Dorsolateral prefrontal cortex (tissue), 122 donors: ENCODE measurements at places on chromosomes 6 and 20. TPM values are rescaled to one million over a fixed set of nuclear protein-coding genes. Genes with fewer than 3 reads are reported as not detected.
A peak's percentile ranks its signal among the peaks of the same experiment; 100 is the strongest.

DNMT3B gene
- 1.1 TPM for total RNA-seq

DNA sequence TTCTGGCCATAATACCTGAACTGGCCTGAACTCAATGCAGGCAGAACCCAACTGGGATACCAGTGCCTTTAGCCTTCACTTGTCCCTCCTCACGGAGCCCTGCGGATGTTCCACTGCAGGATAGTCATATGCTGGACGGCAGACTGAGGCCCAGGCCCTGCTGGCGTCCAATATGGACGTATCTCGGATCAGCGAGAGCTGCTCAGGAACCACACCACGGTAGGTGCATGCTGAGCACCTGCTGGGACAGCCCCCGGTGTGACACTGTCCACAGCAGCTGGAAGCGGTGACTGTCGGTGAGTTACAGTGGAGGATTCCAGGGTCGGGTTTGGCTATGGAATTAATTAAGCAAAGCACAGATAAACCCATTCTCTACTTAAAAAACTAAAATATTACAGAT lies 48.7 kb downstream of the PSMG4 start:
- peak; percentile 28 for DNase-seq

- DNase-seq: no peak
Observed at GRCh38 chr6:33467091-33467490, 12.7 kb downstream of the ZBTB9 start.

DNA sequence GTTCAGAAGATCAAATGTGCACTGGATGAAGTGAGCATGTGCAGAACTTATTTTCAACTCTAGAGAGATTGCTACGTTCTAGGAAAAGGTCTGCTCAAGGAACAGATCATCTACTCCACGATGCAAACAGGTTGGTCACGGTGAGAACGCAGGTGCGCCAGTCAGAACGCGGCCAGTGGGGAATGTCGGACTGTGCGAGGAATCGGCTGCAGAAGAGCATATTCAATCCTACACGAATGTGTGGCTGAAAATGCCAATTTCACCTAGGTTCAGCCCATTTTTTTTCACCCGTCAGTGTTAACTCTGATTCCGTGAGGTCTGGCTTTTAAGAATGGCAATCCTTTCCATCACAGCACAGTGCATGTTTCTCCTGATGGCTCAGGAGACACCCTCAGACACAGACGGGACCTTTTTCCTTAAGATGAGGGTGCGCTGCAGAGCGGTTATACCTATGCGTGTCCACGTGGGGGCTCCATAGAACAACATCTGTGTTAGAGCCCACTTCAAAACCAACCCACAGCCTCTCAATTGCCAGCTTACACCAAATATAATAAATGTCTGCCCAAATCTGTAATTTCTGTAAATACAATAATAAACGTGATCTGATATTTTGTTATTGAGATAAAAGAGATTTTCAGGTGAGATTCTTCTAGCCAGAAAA lies 250.4 kb downstream of the FOXA2 start:
- DNase-seq: no peak

GRCh38 chr6:160028487-160029275 lies 59.8 kb downstream of the IGF2R start:
- DNase-seq: no peak

DNA sequence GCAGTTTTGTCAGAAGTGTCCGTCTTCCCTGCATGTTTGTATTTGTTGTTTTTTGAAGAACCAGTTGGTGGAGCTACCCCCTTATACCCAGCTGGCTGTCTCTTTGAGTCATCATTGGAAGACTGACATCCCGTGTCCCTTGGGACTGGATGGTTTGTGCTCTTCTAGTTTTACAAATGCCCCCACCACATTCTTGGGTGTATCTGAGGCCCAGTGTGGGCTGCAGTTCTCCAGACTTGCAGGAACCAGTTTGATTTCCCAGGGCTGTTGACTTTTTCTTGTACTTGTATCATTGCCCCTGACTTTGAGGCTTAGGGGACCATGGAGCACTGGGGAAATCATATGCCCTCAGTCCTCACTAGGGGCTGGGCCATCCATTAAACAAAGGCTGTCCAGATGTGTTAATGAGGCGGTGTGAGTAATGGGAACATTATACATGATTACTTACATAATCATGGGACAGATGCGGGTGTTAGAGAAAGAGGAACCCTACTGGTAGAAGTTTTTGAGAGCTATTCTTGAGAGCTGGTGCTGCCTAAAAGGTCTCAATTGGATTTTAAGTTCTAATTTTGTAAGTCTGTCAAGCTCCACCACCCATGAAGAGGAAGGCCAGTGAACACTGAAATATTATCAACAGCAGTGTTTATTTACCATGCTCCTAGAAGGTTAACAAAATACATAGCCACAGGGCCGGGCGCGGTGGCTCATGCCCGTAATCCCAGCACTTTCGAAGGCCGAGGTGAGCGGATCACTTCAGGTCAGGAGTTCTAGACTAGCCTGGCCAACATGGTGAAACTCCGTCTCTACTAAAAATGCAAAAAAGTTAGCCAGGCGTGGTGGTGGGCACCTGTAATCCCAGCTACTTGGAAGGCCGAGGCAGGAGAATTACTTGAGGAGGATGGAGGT lies 8.5 kb downstream of the JARID2 start:
- DNase-seq: no peak

DNA sequence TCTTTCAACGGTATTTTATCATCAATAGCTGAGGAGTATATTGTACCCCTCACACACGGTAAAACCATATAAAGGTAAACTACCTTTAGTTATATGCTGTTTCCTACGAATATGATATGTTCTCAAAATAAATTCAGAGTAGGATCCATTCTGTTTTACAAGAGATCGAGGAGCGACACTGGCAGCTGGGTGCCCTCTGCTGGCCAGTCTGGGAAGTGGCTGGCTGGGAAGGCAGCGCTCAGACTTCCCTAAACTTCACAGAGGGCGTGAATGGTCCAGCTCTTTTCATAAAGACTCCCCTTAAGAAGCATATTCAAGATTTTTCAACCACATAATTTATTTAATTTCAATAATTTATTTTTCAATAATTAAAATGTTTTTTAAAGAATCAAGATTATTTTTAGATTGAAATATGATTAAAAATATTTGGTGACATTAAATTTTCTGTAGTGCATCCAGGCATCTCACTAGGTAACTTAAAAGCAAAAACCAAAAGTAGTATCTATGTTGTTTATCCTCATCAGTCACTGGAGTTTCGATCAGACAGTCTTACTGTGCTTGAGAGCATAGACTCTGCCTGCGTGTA lies 187.5 kb upstream of the PDE10A start:
- peak; percentile 87 for DNase-seq

UBE2C gene
- not detected for total RNA-seq

GJA10 gene
- total RNA-seq: not detected

ALDH8A1 gene
- total RNA-seq: 8.0 TPM

- DNase-seq: no peak
Observed at GRCh38 chr6:100593522-100593921, 128.8 kb upstream of the SIM1 start.

DNA sequence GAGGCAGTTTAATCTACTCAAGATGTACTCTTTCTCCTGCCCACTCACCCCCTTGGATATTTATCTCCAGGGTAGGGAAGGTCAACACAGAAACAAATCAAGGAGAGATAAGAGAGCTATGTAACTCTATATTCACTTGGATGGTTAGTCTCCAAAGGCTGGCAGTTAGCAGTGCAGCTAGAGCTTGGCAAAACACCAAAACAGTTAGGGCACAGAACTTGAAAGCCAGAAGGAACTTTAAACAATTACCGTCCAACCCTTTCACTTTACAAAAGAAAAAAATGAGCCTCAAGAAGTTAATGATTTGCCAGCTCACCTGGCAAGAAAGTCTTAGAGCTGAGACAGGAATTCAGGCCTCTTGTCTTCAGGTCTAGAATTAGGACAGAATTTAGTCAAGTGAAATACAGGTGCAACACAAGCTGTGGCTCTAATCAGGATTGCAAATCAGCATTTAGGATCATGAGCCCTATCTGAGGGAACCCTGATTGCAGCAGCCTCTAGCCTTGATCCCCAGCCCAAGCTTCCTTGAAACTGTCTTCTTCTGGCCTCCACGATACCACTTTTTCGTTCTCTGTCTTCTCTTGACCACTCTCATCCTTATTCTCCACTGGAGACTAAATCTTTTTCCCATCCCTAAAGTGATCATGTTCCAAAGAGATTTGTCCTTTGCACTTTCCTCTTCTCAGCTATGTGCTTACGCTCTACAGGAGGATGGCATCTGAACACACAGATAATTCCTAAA lies 14.9 kb downstream of the NEDD9 start:
- DNase-seq: no peak

GRCh38 chr20:59173938-59174491 lies 10.4 kb downstream of the ZNF831 start:
- no peak for DNase-seq

FAXC gene
- total RNA-seq: 98.6 TPM

DNA sequence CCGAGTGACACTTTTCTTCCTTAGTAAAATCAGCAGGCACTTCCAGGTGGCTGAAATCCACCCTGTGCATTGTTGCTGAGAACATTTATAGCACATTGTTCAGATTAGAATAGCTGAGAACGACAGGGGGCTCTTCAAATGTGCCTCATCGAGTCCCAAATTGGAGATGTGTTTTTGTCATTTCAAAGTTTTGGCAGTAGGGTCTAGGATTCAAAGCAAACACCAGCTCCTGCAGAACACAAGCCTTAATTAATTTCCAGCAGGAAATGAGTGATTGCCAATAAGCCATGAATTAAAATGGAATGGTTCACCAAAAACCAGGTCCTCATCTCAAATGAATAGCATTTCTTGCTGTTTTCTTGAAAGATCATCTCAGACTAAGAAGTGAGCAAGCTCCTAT lies 171.6 kb downstream of the PLCB1 start:
- DNase-seq: no peak

DNA sequence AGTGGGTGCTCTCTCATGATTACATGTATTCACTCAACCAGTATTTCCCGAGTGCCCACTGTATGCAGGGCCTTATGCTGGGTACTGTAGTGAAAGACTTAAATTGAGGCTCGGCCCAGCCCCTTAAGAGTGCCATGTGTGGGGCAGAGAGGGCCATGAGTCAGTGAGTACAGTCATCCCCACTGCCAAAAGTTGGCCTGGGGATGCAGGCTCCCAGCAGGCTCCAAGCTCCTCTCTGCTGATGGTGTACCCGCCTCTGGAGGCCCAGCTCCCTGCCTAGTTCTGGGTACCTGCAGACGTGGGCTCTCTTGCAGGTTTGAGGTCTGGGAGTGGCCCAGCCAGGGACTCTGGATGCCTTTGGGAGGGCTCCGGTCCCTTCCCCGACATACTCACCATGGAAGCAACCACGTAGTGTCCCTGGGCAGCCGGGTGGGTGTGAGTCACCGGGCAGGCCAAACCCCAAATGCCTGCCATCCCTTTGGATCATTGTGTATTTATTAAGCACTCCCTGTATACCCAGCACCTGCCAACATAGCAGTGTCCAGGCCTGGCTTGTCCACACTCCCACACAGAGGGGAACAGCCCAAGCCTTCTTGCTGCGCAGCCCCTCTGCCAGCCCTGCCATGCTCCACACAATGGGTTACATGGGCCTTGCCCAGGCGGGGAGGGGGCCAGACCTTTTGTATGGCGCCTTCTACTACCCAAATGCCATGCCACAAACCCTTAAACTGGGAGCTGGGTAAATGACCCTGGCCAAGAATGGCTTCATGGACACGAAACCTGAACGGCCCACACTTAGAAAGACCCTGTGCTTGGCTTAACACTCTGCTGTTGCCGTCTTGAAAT lies 153.6 kb downstream of the VEGFA start:
- DNase-seq: no peak

DNA sequence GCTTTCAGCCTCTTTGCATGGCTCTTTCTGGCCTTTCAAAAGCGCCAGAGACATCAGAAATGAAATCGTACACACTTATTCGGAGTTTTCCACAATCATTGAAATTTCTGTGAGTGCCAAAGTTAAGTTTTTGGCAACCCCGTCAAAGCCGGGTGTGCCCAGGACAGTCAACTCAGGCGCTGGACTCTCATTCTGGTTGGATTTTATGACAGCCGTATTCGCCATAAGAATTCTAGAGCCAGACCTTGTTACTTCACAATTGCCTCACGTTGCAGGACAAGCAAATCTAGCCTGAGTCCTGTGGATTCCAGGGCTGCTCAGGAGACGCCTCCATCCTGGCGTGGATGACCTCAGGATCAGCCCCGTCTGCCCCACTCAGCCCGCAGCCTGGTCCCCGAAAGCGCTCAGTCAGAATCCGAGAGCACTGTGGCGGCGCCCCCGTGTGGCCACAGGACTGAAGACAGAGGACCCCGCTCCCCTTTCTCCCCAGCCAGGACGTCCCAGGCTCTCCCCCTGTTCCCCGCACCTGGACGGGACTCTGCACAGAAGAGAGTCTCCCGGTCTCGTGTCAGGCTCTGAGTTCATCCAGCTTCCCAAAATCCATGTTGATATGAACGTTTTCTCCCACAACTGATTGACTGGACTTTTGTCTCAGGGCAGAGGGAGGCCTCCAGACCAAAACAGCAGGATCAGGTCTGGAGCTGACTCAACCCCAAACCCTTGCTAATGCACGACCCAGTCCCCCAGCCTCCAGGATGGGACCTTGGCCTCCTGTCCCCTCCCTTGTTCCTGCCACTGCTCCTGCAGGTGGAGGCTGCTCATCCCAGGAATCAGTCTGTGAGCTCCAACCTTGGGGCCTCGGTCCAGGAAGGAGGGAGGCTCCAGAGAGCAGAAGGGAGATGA lies 38.2 kb downstream of the MICA start:
- peak; percentile 72 for DNase-seq

DNA sequence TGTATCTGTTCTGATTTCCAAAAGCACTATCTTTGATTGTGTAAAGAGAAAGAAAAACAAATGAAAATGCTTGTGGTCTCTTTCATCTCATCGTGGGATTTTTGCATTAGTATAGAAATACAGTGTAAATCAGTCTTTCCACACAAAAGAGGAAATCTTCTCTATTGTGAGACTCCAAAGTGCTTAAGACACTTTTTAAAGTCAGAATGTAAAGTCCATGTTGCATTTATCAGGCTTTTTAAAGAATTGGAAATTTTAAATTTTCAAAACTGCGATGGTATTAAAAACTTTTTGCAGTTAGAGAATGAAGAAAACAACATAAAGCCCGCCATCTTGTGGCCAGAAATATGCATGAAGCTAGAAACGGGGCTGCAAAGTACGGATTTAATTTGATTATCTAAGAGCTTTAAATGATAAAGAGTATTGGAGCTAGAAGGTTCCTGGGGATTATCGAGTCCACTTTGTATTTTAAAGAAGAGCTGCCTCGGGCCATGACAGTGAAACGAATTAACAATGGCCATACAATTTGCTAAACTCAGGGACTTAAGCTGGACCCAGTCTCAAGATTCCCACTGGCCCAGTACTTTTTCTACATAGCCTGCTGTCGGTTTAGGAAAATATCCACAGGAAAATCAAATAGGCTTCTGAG lies 339.6 kb downstream of the ARHGAP18 start:
- DNase-seq: no peak

RIN2 gene
- total RNA-seq: 40.4 TPM

- no peak for DNase-seq
Observed at GRCh38 chr6:55818482-55818881, 56.9 kb downstream of the BMP5 start.

GRCh38 chr20:38435555-38435939 lies 419 bp upstream of the SNHG17 start:
- DNase-seq: no peak
